CD8-positive, alpha-beta memory T cell (primary cell): ENCODE measurements at places on chromosomes 11 and 22. TPM values are rescaled to one million over a fixed set of nuclear protein-coding genes. Genes with fewer than 3 reads are reported as not detected.

SYT13 gene
- not detected for total RNA-seq

RAG2 gene
- total RNA-seq: not detected

F2 gene
- total RNA-seq: not detected

SBF2 gene
- total RNA-seq: 4.2 TPM

DNA sequence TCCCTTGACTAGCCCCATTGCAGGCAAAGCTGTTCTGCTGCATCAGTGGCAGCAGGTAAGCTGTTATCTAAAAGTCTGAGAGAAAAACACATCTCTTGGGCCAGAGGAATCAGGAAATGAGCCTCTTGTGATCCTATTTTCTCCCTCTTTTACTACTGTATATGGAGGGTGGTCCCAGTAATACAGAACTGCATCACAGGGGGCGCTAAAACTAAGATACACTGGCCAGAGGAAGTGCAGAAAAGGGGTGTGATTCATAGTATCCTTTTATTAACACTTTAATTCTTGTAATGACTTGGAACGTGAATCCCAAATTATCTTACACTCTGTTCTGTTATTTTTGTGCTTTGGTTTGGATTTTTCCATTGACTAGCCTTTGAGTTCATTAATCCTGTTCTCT, 8.8 kb upstream of the MED17 start:
- H3K36me3 ChIP-seq: no peaks in the 10 kb centered on the region
- no peaks in the 10 kb centered on the region for H3K4me1 ChIP-seq
- H3K27ac ChIP-seq: no peak overlapping the region
- H3K4me3 ChIP-seq: no peak overlapping the region

- H3K4me1 ChIP-seq: peaks cover 34% of the 10 kb centered on the region
- no peak overlapping the region for H3K4me3 ChIP-seq
- DNase-seq: peak; percentile 70
- H3K27ac ChIP-seq: no peak overlapping the region
- H3K36me3 ChIP-seq: peaks cover 13% of the 10 kb centered on the region
- H3K27me3 ChIP-seq: no peaks in the 10 kb centered on the region
These were observed 3.8 kb downstream of the PIM3 start for GRCh38 chr22:49964136-49965090.

DNA sequence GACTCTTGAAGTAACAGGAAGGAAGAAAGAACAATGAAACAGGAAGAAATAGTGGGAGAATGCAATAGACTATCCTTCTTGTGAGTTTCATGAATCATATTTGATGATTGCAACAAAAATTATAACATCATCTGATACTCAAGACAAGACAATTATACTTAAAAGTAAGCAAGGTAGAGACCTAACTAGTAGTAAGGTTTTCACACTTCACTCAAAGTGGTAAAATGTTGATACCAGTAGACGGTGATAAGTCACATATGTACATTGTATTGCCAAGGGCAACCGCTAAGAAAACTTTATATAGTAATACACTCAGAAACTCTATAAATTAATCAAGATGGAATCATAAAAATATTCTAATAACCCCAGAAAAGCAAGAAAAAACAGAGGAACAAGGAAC, 107.8 kb downstream of the CYP2R1 start:
- no peak for DNase-seq
- no peaks in the 10 kb centered on the region for H3K27me3 ChIP-seq
- peaks cover 4% of the 10 kb centered on the region for H3K4me1 ChIP-seq

- H3K27ac ChIP-seq: no peak overlapping the region
- H3K4me1 ChIP-seq: no peaks in the 10 kb centered on the region
- no peak overlapping the region for H3K4me3 ChIP-seq
- no peaks in the 10 kb centered on the region for H3K27me3 ChIP-seq
- H3K36me3 ChIP-seq: no peaks in the 10 kb centered on the region
These were observed 363.6 kb downstream of the BRD1 start for GRCh38 chr22:49464037-49464436.

DNA sequence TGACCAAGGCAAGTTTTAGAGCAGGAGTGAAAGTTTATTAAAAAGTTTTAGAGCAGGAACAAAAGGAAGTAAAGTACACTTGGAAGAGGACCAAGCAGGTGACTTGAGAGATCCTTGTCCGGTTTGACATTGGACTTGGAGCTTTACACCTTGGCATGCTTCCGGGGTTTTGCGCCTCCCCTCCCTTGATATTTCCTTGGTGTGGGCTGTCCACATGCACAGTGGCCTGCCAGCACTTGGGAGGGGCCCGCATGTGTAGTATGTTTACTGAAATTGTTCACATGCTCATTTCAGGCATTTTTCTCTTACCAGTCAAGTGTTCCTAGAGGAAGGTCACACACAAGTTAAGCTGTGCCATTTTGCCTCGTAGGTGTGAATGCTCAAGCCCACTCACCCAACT, 19.0 kb upstream of the THRSP start:
- no peak overlapping the region for H3K4me3 ChIP-seq
- no peaks in the 10 kb centered on the region for H3K36me3 ChIP-seq
- no peak overlapping the region for H3K27ac ChIP-seq
- DNase-seq: no peak
- no peaks in the 10 kb centered on the region for H3K27me3 ChIP-seq

- no peak overlapping the region for H3K4me3 ChIP-seq
- DNase-seq: no peak
- peaks cover 43% of the 10 kb centered on the region for H3K4me1 ChIP-seq
- peak overlapping the region; percentile 29 for H3K27ac ChIP-seq
These were observed 4.7 kb downstream of the YDJC start for GRCh38 chr22:21624880-21625791.

DNA sequence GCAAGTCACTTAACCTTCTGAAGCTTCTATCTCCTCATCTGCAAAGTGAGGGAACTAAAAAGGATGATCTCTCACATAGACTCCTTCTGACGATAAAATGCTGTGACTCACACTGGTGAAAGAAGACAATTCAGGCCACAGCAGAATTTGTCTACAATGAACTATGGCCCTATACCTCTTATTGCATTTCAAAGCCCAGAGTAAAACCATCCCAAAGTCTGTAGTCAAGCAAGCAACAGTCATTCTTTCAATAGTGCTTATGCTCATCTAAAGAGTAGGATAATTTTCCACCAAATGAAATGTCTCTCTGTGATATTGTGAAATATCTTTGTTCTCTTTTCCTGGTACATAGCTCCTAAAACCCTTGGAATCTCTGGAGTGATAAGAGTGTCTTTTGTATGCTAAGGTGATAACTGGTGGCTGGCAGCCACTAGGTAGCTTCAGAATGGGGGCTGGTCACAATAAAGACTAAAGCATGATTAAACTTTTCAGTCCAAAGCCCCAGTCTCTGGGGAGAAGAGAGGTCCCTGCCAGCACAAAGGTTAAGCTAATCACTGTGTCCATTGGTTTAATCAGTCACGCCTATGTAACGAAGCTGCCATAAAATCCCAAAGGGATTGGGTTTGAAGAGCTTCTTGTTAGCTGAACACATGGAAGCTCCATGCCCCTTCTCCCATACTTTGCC, 30.8 kb downstream of the SYTL2 start:
- no peak for DNase-seq
- no peaks in the 10 kb centered on the region for H3K27me3 ChIP-seq
- no peak overlapping the region for H3K4me3 ChIP-seq
- H3K4me1 ChIP-seq: peaks cover 10% of the 10 kb centered on the region
